Activated B cell treated with CpG ODN at 0.5 μM for 24 hours (primary cell): ENCODE measurements at places on chromosomes 6 and 20. TPM values are rescaled to one million over a fixed set of nuclear protein-coding genes. Genes with fewer than 3 reads are reported as not detected.
A peak's percentile ranks its signal among the peaks of the same experiment; 100 is the strongest.

The SIGLEC1 gene
- total RNA-seq, result not detected in 2 replicates

The EXOC2 gene
- 29.8 and 30.8 TPM in 2 replicates for total RNA-seq

The THEMIS gene
- not detected in 2 replicates for total RNA-seq

The VGLL2 gene
- total RNA-seq, result not detected in 2 replicates

The PLCB4 gene
- total RNA-seq, result not detected in 2 replicates

The SRF gene
- 35.9 and 37.8 TPM in 2 replicates for total RNA-seq

DNA sequence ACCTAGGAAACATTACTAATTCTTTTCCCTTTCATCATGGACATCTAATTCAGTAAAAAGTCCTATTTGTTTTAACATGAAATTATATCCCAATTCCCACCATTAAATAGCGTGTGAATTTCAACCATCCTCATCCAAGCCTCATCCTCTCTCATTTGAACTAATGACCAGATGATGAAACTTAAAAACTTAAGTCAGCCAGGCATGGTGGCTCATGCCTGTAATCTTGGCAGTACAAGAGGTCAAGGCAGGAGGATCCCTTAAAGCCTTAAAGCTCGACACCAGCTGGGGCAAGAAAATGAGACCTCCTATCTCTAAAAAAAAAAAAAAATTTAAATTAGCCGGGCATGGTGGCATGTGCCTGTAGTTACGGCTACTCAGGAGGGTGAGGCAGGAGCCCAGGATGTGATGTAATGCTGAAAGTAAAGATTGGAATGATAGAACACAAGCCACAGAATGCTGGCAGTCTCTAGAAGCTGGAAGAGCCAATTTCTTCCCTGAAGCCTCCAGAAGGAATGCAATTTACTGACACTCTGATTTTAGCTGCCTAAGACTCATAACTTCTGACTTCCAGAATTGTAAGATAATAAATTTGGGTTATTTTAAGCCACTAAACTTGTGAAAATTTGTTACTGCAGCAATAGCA lies 27.1 kb upstream of the HAO1 start:
- no peak overlapping the region for H3K27ac ChIP-seq
- H3K27me3 ChIP-seq, result peaks cover 3% of the 10 kb centered on the region
- no peaks in the 10 kb centered on the region for H3K36me3 ChIP-seq
- DNase-seq, result no peak
- no peaks in the 10 kb centered on the region for H3K4me1 ChIP-seq

DNA sequence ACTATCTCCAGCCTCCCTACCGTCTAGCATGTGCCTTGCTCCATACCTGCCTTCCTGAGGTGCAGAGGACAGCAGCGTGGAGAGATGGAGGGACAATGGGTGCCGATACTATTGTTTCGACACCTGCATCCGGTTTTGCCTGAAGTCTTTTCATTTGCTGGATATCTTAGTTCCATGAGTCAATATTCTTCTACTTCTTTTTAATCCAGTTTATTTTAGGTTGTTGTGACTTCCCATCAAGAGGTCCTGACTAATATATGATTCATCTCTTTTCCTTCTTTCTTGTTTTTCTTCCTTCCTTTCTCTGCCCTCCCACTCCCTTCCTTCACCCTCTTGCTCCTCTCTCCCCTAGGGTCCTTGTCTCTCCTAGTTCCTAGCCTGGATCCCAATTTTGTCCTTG lies 91.4 kb downstream of the CDH26 start:
- H3K4me3 ChIP-seq, result no peak overlapping the region
- no peaks in the 10 kb centered on the region for H3K36me3 ChIP-seq
- no peak overlapping the region for H3K27ac ChIP-seq
- H3K4me1 ChIP-seq, result no peaks in the 10 kb centered on the region
- H3K27me3 ChIP-seq, result peaks cover 17% of the 10 kb centered on the region
- DNase-seq, result no peak

- DNase-seq, result no peak
- H3K36me3 ChIP-seq, result no peaks in the 10 kb centered on the region
- peaks cover 3% of the 10 kb centered on the region for H3K27me3 ChIP-seq
- H3K4me3 ChIP-seq, result no peak overlapping the region
- no peaks in the 10 kb centered on the region for H3K4me1 ChIP-seq
- H3K27ac ChIP-seq, result no peak overlapping the region
Observed at GRCh38 chr6:71206089-71206488, 82.5 kb upstream of the OGFRL1 start.

- no peaks in the 10 kb centered on the region for H3K36me3 ChIP-seq
- peaks cover 25% of the 10 kb centered on the region for H3K4me1 ChIP-seq
- DNase-seq, result no peak
- H3K27ac ChIP-seq, result peak overlapping the region; percentile 76
Observed at GRCh38 chr20:62776692-62777527, 19.4 kb upstream of the MRGBP start.

DNA sequence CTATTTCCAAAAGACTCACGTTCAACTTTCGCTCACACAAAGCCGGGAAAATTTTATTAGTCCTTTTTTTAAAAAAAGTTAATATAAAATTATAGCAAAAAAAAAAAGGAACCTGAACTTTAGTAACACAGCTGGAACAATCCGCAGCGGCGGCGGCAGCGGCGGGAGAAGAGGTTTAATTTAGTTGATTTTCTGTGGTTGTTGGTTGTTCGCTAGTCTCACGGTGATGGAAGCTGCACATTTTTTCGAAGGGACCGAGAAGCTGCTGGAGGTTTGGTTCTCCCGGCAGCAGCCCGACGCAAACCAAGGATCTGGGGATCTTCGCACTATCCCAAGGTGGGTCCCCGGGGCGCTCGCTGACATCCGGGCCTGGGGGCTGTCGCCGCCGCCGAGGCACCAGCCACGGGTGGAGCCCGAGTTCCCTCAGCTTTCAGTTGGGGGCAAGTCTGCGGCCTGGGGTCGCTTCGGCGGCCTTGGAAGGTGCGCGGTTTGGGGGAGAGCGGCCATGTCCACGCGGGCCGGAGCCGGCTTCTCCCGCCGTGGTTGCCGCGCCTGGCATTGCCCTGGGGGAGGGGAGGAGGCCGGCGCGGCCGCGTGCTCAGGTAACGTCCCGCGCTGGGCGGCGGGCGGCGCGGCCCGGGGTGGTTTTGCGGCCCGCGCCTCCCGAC lies 429 bp downstream of the AMD1 start:
- peak overlapping the region; percentile 99 for H3K27ac ChIP-seq
- no peak for DNase-seq
- H3K27me3 ChIP-seq, result no peaks in the 10 kb centered on the region
- peaks cover 44% of the 10 kb centered on the region for H3K4me1 ChIP-seq
- H3K4me3 ChIP-seq, result peak overlapping the region; percentile 99

DNA sequence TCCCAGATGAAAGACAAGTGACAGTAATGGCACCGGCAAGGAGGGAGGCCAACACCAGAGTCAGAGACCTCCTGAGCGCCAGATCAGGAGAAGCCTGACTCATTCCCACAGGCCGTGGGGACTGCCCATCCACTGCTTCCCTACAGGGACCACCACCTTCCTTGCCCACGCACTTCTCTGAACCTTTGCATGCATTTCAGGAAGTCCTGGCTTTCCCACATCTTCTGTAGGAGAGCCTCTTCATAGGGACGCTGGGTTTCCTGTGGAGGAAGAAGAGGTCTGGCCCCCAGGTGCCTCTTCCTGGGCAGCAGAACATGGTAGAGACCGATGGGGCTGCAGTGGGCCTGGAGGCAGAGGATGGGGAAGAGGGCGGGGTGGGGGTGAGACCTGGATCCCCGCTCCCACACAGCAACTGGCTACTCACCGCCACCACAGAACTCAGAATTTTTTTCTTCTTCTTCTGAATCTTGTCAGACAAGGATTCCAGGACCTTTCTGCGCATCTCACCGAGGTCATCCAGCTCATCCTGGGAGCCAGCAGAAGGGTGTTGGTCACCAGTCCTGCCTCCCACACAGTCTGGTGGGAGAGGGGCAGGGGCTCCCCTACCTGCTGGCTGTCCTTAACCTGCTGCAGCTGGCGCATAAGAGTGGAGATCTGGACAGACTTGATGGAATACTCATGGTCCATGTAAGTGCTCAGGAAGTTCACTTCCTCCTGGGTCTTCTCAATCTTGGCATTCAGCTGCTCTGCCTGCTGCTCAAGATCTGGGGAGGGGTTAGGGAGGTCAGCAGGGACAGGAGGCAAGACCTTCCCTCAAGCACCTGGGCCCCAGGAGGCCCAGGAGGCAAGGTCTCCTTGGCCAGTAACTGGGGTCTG lies 13.7 kb downstream of the C20orf96 start:
- H3K27ac ChIP-seq, result no peak overlapping the region
- no peaks in the 10 kb centered on the region for H3K27me3 ChIP-seq
- no peak for DNase-seq

DNA sequence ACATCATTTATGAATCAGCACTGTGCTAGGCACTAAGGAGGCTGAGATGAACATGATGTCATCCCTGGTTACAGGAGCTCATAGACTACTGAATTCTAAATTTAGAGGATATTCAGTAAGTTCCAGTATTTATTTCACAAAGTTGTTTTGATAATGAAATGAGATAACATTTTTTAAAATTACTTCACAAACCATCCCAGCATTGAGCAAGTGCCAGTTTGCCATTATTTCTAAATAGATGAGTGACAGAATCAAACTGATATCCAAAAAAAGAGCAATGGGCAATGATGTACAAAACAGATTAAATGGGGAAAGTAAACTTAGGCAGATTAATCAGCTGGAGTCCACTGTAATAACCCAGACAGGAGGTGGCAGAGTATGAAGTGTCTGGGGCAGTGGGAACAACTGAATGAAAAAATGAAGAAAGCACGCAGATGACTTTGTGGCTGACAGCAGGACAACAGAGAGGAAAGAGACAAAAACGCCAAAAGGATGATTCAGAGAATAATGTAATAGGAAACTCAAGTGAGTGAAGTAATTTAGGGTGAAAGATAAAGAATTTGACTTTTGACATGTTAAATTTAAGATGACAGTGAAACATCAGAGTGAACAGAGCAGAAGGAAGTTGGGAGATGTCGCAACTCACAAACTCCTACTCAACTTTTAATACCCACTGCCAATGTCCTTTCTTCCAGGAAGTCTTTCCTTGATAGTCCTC lies 70.2 kb downstream of the RCAN2 start:
- no peak for DNase-seq
- no peak overlapping the region for H3K27ac ChIP-seq
- peaks cover 10% of the 10 kb centered on the region for H3K27me3 ChIP-seq
- H3K4me3 ChIP-seq, result no peak overlapping the region
- H3K4me1 ChIP-seq, result no peaks in the 10 kb centered on the region
- H3K36me3 ChIP-seq, result no peaks in the 10 kb centered on the region

DNA sequence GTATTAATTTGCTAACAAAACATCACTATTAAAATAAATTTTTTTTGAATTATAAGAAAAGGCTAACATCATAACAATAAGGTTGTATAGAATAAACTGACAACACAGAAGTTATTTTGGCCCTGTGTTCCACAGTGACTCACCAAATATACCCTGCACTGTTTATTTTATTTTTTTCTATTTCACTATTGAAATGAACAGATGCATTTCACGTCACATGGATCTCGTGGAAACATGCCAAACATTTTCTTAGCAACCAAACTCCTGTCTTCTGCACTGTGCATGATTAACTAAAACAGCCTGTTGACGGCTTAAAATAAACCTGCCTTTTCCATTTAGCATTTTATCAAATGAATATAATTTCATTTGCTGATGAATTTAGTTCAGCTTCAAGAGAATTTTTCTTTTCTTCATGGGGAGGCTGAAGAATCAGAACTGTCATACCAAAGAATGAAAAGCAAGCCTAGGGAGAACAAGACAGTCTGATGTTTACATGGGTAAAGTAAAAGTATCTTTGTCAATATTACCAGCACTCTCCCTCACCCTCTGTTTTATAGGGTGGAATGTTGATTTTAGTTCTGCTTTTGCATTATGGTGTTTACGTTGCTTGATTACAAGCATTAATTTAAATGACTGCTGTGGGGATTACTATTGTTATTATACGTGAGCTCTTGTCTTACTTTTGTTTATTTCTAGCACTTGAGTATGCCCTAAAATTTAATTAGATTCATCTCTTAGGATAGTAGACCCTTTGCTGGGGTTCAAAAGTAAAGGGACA lies 115.3 kb downstream of the LCA5 start:
- no peaks in the 10 kb centered on the region for H3K4me1 ChIP-seq
- DNase-seq, result no peak
- no peak overlapping the region for H3K27ac ChIP-seq
- no peaks in the 10 kb centered on the region for H3K36me3 ChIP-seq
- no peaks in the 10 kb centered on the region for H3K27me3 ChIP-seq
- H3K4me3 ChIP-seq, result no peak overlapping the region

DNA sequence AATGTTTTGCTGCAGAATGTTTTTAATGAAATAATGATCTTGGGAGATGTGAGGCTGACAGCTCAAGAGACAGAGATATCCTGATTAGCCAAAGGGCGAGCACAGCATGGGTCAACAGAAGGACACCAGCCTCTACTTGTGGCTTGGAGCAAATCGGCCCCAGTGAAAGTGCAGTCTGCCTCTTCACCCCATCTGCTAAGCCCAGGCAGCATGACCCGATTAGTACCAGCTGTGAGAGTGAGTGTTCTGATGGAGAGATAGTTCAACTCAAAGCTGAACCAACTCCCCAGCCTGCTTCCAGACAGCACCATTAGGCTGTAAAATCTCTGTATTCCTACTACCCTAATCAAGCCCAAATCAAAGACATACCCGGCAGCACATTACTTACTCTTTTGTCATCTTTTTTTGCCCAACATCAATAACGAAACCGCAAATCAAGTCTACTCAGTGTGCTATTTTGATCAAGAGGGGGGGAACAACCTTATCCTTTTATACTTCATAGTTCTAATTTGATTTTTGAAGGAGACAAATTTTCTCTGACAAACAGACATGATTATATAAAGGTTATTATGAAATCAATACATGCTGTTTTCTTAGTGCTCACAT lies 514.1 kb upstream of the NRSN1 start:
- no peak overlapping the region for H3K4me3 ChIP-seq
- no peaks in the 10 kb centered on the region for H3K36me3 ChIP-seq
- H3K4me1 ChIP-seq, result no peaks in the 10 kb centered on the region
- no peak for DNase-seq
- H3K27me3 ChIP-seq, result no peaks in the 10 kb centered on the region

GRCh38 chr6:1372690-1373089 lies 16.7 kb upstream of the FOXF2 start:
- no peak overlapping the region for H3K4me3 ChIP-seq
- H3K27ac ChIP-seq, result no peak overlapping the region
- H3K36me3 ChIP-seq, result no peaks in the 10 kb centered on the region
- H3K4me1 ChIP-seq, result peaks cover 1% of the 10 kb centered on the region
- peaks cover 66% of the 10 kb centered on the region for H3K27me3 ChIP-seq
- DNase-seq, result no peak

GRCh38 chr6:106005013-106005412 lies 81.1 kb upstream of the PRDM1 start:
- no peaks in the 10 kb centered on the region for H3K36me3 ChIP-seq
- H3K4me3 ChIP-seq, result no peak overlapping the region
- DNase-seq, result no peak
- H3K4me1 ChIP-seq, result no peaks in the 10 kb centered on the region
- no peak overlapping the region for H3K27ac ChIP-seq
- H3K27me3 ChIP-seq, result peaks cover 21% of the 10 kb centered on the region
